ENCODE measurements at places on chromosomes 3 and 15.
A peak's percentile ranks its signal among the peaks of the same experiment; 100 is the strongest.

GRCh38 chr3:126982471-126983175 lies at the start of gene PLXNA1:
TSS of gene PLXNA1 (plus strand) at chr3:126983115. CDS start at chr3:126988594, 5,479 bp downstream.
- DNase-seq, result peak; percentile 64

DNA sequence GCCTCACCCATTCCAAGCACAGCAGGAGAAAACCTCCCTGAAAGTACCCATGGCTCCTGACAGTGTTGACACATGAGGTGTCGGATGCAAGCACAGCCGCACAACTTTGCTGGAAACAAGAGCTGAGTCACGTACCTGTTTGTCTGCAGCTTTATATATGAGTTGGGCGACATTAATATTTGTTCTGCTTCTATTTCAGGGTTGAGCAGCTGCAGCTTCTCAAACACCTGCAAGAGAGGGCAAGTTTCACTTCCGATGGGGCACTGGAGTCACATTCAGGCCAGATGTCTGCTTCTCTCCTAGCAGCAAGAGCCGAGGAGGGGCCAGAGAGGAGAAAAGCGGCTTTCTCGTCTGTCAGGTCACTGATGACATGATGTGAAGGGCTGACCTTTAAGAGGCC lies 88.0 kb downstream of the NUP210 start:
- DNase-seq, result no peak

DNA sequence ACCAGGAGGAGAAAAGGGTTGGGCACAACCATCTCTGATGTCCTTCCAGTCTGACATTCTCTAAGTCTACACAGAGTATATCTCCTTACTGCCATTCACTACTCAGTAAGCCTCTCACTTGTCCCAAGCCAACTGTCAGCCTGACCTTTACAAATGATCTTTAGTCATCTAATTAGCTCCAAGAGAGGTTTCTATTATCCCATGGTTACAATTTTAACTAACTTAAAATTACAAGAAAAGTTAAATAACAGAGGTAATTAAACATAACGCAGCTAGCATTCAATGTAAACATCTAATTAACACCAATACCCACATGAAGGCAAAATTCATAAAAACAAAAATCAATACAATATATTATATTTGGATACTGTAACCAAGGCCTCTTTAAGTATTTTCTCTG lies 126.9 kb downstream of the LSAMP start:
- DNase-seq, result no peak

DNA sequence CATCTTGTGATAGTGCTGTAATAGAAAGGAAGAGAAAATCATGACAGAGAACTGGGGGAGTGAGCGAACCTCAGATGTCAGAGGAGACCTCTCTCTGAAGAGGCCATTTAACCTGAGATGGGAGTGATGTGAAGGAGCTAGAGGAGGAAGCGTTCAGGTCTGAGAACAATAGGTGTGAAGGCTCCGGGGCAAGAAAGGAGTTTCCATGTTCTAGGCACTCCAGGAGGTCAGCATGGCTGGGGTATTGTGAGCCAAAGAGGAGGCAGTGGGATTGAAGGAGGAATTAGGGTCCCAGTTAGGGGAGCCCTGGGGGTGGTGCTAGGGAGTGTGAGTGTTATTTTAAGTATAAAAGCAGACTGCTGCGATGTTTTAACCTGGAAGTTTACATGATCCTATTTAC lies 8.8 kb upstream of the FILIP1L start:
- DNase-seq, result no peak

GRCh38 chr3:177483182-177483967 lies 286.1 kb upstream of the TBL1XR1 start:
- DNase-seq, result no peak

DNA sequence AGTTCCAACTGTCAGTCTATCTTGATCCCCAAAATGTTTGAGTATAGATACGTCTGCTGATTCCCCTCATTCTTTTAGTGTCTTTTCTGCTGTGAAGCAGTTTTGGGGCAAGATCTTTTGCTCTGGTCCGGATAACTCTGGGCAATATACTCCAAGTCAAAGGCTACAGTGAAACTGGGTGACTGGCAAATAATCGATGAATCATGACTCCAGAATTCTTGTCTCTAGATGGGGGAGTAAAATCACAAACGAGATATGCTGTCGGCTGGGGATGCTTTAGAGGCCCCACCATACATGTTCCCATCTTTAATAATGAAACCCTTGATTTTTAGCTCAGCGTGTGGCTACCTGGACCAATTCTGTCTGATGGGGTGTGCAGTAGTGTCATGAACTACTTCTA lies 76.5 kb downstream of the KLF13 start:
- no peak for DNase-seq

- no peak for DNase-seq
These were observed 32.8 kb downstream of the POC1A start for GRCh38 chr3:52121464-52121805.

- DNase-seq, result peak; percentile 78
These were observed 99.8 kb upstream of the CPNE4 start for GRCh38 chr3:132134611-132135010.

DNA sequence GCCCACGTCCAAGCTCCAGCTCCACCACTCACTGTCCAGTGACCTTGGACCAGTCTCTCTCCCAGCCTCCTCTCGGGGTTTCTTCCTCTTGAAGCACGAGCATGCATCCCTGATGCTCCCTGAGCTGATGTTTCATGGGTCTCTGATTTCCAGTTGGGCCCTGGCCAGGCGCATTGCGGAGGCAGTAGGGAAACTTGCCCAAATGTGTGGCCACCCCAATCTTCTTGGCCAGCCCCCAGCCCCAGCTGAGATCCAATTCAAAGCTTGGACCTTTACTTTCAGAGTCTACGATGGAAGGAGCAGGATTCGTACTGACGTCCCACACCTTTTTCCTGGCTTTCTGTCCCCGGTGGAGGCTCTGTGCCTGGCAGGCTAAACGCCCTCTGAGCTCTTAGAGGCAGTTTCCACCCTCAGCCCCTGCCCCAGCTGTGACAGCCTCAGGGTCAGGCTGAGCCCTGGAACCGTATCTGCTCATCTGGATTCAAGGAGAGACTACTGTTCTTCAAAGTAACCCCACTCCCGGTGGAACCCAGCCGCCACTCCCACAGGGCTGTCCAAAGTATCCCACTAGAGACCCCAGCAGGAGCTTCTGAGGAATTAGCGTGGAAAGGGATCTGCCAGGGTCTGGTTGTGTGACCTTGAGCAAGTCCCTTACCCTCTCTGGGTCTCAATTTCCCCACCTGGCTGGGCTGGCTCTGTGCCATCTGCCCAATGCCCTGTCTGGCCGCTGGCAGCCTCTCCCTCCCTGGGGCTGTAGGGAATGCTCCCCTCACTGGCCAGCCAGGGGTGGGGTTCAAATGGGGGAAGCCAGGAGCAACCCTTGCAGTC lies 37.4 kb downstream of the CPN2 start:
- DNase-seq, result peak; percentile 63

- no peak for DNase-seq
These were observed 100.7 kb downstream of the ASB7 start for GRCh38 chr15:100703032-100703578.

DNA sequence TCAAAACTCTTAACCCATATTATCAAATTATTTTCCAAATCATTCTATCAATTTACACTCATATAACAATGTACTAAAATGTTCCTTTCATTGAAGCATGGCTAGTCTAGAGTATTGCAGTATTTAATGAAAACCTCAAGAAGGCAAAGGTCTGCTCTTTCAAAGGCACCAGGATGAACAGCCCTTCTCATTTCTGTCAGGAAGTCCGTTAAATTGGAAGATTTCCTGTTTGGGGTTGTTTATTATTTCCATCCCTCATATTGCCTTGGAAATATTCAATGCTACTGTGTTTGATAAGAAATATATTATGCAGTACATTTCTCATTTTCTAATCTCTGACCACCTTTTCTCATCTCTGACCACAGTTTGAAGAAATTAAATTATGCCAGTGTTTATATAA lies 25.1 kb downstream of the ACKR4 start:
- DNase-seq, result no peak

DNA sequence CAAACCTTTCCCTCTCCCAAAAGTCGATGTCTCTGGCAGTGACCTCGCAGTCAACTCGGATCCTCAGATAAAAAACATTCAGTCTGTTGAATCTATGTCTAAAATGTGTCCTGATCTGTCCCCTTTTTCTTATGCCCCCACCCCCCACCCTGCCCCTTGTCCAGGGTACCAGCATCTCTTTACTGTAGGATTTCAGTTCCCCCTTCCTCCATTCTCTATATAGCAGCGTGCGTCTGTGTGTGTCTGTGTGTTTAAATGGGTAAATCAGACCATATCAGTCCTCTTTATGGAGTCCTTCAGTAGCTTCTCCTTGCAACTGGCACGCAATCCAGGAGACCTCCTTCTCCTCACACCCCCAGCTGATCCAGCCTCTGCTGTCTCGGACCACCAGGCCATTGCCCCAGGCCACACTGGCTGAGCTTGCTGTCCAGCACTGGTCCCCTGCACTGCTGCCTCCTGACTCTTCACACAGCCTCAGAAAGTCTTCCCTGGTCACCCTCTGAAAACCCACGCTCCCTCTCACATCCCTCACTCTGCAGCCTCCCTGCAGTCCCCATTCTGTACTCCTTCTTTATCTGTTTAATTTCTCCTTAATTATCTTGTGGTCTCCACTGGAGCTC lies 1.5 kb downstream of the LRRK1 start:
- DNase-seq, result no peak

DNA sequence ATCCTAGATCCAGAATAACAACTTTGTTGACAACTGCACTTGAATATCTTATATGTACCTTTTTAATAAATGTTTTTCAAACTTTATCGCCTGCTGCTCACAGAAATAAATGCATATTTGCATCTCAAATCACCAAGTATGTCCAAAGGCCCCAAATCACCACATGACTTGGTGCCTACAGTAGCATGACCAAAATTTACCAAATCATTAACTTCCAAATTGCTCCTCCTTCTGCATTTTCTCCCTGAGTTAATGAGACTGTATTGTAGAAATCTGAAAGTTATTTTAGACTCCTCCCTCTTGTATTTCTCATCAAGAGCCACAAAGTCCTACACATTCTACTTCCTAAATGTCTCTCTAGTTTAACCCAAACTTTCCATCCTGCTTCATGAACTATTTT lies 635.5 kb upstream of the NAALADL2 start:
- DNase-seq, result no peak

- no peak for DNase-seq
These were observed 32.9 kb downstream of the DAPK2 start for GRCh38 chr15:64013179-64014062.

DNA sequence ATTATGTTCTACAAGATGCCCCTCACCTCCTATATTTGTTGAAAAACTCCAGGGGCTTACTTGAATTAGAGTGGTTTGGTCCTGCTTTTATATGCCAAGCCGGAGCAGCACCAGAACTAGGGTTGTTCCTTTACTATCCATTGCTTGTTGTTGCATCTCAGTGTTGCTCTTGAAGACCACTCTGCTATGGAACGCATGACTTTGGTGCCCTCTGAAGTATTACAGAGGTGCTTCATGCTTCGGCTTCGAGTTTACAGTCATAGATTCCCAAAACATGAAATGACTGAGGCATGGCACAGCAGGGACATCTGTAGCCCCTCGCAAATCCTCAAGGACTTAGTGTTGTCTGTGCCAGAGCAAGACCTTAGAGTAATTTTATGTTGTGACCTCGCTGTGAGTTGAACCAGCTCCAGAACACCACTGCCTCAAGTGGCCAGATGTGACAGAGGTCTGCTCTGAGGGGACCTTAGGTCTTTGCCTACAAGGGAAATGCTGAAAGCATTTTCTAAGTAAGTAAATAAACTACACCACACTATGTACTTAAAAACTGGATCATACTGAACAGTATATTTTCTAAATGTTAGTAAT lies 67.2 kb upstream of the SIAH2 start:
- DNase-seq, result no peak

GRCh38 chr15:80070840-80071239 lies 11.4 kb downstream of the ZFAND6 start:
- peak; percentile 60 for DNase-seq

- DNase-seq, result no peak
These were observed 1.0 kb downstream of the DCBLD2 start for GRCh38 chr3:98900265-98901118.

GRCh38 chr3:59318881-59319280 lies 269.1 kb upstream of the CFAP20DC start:
- DNase-seq, result no peak

DNA sequence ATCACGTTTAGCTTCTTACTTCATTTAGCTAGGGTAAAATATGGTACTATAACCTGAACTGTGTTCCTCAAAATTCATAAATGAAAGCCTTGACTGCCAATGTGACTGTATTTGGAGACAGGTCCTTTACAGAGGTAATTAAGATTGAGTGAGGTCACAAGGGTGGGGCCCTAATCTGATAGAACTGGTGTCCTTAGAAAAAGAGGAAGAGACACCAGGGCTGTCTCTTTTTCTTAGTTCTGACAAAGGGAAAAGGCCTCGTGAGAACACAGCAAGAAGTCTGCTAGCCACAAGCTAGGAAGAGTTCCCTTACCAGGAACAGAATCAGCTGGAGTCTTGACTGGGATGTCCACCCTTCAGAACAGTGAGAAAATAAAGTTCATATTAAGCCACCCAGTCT lies 162.7 kb downstream of the GMNC start:
- DNase-seq, result no peak

GRCh38 chr3:147305533-147306250 lies 100.7 kb downstream of the ZIC4 start:
- DNase-seq, result peak; percentile 3

- DNase-seq, result no peak
These were observed 76.1 kb upstream of the SPATA16 start for GRCh38 chr3:173217127-173217526.

- DNase-seq, result no peak
These were observed 183.3 kb downstream of the PDE8A start for GRCh38 chr15:85164841-85165466.

GRCh38 chr3:178406206-178406605 lies 130.0 kb upstream of the KCNMB2 start:
- DNase-seq, result peak; percentile 51

DNA sequence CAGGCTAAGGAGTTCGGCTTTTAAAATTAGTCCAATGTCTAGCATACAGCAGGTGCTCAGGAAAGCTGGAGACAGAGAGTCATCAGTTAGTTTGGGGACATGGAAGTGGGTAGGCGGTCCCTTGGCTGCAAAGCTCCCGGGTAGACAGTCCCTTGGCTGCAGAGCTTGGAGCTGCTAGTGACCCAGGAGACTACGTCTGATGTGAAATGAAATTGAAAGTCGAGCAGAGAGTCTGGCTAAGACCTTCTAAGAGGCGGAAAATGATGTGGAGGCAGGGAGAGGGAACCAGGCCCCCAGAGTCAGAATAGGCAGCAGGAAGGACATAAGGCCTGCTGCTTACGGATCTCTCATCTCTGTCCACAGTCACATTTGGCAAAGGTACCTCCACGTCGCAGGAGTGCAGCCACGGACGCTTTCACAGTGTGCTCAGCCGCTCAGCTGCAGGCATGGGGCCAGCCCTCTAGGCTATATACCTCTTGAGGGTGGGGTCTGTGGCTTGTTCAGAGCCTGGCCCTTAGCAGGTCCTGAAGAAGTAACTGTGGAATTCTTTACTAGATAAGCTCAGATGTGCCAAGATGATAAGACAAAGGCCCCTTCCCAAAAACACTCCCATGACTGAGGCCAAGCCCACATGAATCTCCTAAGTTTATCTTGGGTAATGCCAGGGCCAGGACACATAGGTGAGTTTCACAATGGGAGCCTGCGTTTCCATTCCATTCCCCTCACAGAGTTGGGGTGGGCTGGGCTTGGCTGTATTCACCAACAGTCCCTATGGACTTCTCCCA lies 131.7 kb downstream of the XXYLT1 start:
- no peak for DNase-seq

Data from fibroblast of gingiva (primary cell).